ENCODE measurements at places on chromosomes 3 and 15. TPM values are rescaled to one million over a fixed set of nuclear protein-coding genes. Genes with fewer than 3 reads are reported as not detected.

GRCh38 chr3:108472001-108472591 lies 38.3 kb downstream of the MYH15 start:
- H3K4me3 ChIP-seq = no peak overlapping the region
- H3K27me3 ChIP-seq = peaks cover 19% of the 10 kb centered on the region
- H3K36me3 ChIP-seq = peaks cover 2% of the 10 kb centered on the region
- no peak overlapping the region for H3K27ac ChIP-seq

DNA sequence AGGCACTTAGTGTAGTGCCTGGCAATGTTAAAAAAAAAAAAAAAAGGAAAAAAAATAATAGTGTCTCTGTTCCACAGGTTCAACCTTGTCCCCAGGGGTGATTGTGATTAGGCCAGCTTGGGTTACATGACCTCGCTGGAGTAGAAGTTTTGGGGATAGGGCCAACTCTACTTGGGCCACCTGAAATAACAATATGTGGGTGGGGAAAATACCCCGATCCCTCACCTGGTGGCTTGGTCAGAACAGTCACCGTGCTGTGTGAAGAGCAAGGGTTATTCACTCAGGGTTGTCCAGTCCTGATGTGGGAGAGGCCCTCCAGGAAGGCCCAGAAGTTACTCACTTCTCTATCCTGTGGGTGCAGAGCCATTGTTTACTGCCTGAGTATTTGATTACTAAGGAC lies 19.5 kb downstream of the XYLB start:
- peaks cover 7% of the 10 kb centered on the region for H3K36me3 ChIP-seq
- no peak overlapping the region for H3K27ac ChIP-seq
- H3K4me1 ChIP-seq = peaks cover 17% of the 10 kb centered on the region

Gene SAMMSON
- not detected for total RNA-seq

Gene CLRN1
- total RNA-seq = not detected

Gene TTBK2
- 15.1 TPM for total RNA-seq

Gene GP5
- 6.1 TPM for total RNA-seq

All from T-helper 17 cell (primary cell).